ENCODE measurements at places on chromosomes 4 and X.

GRCh38 chr4:24002330-24002966 lies 112.6 kb upstream of the PPARGC1A start:
- DNase-seq = no peak

GRCh38 chr4:80216100-80216761 lies 18.9 kb downstream of the PRDM8 start:
- DNase-seq = no peak

GRCh38 chr4:140952717-140953116 lies 180.6 kb downstream of the RNF150 start:
- DNase-seq = no peak

DNA sequence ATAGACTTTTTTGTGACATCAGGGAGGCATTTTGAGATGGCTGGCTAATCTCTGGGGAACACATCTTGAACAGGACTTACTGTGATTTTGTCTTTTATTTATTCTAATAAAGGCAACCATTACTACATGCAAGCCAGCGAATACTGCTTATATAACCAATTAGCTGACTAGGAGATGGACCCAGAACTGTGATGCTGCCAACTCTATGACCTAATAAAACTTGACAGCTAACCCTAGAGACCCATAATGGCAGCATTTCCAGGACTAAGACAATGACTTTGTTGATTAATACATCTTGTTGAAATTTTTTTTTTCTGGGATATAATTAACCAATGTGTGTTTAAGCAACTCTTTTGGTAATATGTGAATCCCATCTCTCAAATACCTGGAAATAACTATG lies 584.6 kb downstream of the PRR32 start:
- no peak for DNase-seq

DNA sequence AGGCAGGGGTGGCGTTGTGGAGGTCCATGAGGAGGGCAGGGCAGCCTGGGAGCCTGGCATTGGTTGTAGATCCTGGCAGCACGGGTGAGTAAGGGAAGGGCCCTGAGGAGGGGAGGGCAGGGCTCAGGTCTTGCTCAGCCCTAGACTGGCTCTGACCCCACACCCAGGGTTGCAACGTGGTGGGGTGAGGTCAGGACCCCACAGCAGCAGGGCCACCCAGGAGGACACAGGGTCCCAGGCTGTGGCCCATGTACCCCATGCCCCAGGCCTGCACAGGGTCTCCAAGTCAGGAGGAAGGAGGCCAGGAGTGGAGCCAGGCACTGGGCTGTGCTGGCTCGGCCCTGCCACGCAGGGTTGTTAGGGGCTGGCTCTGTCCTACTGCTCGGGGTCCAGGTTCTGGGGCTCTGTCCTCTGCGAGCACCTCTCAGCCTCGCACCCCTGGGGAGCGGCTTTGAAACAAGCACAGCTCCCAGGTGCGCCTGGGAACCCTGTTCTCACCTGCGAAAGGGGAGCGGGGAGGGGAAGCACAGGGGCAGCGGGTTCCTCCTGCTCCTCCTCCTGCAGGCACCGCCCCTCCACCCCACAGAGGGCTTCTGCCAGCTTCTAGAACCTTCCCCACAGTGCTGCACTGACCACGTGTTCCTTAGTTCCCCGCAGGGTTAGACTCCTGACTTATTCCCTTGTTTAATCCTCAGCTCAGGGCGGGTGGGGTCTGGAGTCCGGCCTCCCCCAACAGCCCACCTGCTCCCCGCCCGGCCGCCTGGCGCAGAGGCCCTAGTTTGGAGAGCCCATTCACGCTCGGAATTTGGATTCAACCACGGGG lies 20.4 kb downstream of the MSANTD1 start:
- no peak for DNase-seq

- DNase-seq = no peak
Measured at GRCh38 chr4:125043486-125043885, 271.3 kb upstream of the FAT4 start.

DNA sequence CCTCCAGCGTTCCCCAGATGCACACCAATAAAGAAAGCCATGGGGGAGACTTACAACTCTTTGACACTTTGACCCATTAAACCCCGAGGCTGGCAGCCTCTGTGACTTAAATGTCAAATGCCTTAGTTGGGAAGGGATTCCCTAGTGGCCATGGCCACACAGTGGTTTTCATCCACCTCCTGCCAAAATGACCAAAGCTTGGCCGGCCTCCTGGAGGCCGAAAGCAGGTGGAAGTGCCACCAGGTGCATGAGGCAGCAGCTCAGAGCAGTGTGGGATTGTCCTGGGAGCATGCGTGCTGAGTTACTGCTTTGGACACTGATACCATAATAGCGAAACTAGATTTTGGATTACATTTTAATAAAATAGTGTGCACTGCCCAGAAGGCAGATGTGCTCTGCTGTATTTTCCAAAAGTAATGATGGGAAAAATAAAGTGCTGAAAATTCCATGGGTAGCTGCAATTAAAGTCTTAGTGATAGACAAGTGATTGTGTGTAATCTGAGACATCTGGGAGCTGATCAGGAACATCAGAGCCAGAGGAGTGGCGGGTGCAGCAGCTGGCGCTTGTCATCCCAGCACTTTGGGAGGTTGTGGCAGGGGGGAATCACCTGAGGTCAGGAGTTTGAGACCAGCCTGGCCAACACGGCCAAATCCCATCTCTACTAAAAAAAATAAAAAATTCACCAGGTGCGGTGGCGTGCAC lies 39.8 kb upstream of the TADA2B start:
- DNase-seq = no peak

- no peak for DNase-seq
Measured at GRCh38 chr4:87489678-87490077, 39.5 kb downstream of the SPARCL1 start.

DNA sequence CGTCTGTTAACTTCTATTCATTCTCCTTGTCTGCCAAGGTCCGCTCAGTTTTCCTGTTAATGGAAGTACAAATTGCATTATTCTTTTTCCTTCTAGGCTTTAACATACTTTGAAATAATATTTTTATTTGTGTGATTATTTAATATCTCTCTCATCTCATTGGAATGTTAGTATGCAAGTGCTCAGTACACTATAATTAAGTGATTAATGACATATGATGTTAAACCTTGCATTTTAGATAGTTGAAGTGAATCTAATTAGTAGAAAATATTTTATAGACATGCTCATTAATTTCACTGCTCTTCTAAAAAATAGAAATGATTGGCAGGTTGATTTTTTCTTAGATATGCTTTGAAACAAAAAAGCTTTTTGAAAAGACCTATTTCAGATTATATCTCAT lies 1079.8 kb downstream of the RAPGEF2 start:
- no peak for DNase-seq

GRCh38 chr4:21948347-21949072 lies at the start of gene KCNIP4:
Gene KCNIP4, minus strand, starts transcription at chr4:21948772.
- no peak for DNase-seq

DNA sequence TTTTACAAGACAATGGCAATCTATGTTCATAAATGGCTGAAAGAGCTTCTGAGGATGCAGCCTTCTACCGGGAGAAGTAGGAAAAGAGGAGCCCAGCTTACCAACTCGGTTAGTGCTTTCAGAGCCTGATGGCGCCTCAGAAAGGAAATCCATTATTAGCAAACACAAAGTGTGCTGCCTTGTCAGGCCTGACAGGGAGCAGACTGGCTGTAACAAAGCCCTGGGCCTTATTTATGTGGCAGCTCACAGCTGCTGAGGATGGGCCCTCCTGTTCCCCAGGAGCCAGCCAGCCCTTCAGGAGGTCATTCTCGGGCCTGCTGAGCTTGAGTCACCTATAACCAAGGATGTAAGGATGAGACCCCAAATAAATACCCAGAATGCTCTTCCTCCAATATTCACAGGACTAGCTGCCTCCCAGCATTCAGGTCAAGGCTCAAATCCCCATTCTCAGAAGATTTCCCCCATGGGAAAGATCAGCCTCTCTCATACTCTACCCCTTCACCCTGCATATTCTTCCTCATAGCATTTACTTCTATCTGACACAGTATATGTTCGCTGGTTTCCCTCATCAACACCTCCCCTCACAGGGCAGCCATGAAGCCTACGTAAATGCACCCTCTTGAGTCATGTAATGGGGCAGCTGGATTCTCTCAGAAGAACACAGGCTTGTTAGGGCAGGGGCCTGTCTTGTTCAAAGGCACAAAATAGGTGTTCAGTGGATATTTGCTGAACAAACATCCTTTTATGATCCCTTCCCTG lies 227.0 kb upstream of the RASGEF1B start:
- no peak for DNase-seq
